Epithelial cell of prostate (primary cell): ENCODE measurements at places on chromosomes 11 and 22.

GRCh38 chr11:2077061-2077802 lies 62.0 kb downstream of the IGF2 start:
- DNase-seq: peak; percentile 91

GRCh38 chr22:46584081-46584921 lies 35.9 kb upstream of the GRAMD4 start:
- peak; percentile 31 for DNase-seq

DNA sequence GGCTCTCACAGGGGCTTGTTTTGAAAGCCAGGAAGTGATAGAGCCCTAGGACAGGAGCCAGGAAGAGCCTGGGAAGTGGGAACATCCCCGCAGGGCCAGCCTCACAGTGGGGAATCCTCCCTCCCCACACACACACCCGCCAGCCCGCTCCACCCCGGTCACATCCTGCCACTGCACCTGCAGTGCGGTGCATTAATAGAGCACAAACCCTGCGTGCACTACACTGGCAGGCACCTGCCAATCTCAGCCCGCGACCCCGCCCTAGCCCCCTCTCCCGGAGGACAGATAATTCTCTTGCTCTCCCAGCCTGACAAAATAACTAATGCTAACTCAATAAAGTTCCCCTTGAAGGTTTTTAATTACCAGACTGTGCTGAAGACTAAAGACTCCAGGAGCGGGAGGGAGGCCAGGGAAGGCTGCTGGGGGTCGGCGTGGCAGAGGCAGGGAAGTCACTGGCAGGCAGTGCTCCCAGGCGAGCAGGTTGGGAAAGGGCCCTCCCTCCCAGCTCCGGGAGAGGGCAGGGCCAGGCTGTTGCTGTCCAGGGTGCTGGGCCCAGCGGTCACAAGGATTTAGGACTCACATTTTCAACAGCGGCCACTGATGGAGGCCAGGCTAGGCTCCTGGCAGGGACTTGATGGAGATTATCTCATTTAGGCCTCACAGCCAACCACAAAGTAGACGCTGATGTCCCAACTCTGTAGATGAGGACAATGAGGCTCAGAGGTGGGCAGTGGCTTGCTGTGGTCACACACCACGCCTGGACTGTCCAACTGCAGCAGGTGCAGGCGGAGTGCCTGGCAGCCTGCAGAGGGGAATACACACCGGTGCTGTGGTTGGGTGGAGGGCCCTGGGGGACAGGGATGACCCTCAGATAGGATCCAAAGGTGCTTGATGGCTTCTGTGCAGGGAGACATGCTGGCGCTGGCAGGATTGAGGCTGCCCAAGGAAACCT lies 23.9 kb upstream of the TCF20 start:
- DNase-seq: no peak

GRCh38 chr11:12276831-12277475 lies 100.4 kb upstream of the PARVA start:
- DNase-seq: no peak

DNA sequence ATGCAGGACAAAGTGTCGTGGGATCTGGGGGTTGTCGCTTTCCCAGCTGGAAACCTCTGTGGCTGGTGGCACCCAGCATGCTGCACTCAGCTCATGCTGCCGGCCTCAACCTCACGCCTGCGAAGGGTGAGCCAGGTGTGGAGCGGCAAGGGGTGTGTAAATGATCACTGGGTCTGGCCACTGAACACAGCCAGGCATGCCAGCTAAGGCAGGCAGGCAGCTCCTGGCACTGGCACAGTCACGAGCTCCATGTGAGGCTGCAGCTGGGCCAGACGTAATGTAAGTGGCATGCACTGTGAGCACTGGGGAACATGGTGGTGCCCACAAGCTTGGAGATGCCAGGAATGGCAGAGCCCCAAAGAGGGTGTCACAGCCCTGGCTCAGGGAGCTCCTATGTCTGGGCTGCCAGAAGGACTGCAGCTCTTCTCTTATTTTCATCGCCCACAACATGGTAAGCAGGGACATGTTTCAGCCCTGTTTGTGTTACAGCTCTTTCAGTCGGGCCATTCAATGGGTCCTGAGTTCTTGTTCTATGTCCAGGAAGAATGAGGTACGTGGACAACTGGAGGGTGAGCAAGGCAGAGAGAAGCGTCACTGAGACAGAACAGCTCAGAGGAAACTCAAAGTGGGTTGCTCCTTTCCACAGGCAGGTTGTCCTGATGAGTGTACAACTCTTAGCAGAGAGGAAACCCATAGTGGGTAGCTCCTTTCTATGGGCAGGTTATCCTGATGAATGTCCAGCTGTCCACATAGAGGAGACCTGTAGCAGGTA lies 403.8 kb downstream of the CNTN5 start:
- DNase-seq: no peak

DNA sequence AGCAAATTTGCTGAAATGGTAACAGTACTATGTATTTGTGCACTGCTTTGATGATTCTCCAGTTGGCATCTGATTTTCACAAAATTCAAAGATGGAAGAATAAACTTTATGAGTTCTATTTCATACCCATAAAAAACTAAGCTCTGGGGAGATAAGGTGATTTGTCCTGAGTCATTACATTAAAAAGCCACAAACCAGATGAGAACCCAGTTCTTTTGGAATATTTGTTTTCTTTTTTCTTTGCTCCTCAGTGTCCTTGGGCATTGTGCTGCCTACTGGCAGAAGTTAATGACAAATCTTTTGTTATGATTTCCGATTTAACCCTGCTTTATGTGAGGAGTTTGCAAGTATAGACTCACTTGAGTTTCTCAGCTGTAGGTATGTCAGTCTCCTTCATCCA lies 45.4 kb upstream of the AMOTL1 start:
- no peak for DNase-seq

DNA sequence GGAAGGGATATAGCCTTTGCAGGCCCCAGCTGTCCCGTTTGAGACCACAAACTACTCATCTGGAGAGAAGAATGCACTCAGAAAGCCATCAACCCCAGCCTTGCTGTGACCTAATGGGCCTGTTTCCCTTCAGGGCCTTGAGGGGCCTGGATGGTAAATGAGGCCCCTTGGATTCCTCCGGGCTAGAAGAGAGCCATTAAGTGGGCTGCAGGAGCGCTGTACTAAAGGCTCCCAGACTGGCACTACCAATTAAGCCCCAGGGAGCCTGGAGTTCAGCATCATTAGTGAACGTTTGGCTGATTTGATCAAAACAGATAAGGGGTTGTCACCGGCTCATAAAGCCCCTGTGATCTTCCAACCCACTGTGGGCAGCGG lies 23.0 kb downstream of the CD5 start:
- no peak for DNase-seq

DNA sequence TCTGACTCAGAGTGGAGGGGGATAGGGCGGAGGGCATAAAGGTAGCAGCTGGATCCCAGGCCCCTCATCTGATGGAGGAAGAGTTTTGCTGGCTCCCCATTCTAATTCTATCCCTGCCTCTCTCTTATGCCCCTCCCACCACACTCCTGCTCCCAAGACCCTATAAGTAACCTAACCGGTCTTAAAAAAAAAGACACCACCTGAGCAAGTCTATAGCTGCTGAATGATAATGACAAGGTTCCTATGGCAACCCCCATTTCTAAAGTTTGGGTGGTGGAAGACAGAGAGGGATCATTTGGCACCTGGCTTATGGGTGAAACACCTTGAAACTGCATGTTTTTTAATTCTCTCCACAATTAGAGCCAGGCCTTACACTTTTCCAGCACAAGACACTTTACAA lies 69.6 kb downstream of the LARGE1 start:
- DNase-seq: no peak

DNA sequence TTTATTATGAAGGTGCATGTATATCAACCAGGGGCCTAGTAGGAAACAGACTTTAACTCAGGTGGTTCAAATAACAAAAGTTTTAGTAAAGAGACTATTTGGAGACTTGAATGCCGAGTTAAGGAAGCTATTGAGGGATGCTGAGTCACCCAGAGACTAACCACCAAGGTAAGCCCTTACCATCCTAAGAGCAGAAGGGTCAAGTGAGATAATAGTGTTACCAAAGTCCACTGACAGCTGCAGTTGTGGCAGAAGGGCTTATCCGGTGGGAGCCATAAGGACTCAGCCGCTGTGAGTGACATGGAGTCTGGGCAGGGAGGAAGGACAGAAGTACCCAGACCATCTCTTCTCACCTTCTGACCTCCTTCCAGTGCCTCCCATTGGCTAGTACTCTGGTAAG lies 134.0 kb downstream of the INSC start:
- DNase-seq: no peak

- no peak for DNase-seq
These were observed 301.0 kb downstream of the MIAT start for GRCh38 chr22:26958378-26958777.

DNA sequence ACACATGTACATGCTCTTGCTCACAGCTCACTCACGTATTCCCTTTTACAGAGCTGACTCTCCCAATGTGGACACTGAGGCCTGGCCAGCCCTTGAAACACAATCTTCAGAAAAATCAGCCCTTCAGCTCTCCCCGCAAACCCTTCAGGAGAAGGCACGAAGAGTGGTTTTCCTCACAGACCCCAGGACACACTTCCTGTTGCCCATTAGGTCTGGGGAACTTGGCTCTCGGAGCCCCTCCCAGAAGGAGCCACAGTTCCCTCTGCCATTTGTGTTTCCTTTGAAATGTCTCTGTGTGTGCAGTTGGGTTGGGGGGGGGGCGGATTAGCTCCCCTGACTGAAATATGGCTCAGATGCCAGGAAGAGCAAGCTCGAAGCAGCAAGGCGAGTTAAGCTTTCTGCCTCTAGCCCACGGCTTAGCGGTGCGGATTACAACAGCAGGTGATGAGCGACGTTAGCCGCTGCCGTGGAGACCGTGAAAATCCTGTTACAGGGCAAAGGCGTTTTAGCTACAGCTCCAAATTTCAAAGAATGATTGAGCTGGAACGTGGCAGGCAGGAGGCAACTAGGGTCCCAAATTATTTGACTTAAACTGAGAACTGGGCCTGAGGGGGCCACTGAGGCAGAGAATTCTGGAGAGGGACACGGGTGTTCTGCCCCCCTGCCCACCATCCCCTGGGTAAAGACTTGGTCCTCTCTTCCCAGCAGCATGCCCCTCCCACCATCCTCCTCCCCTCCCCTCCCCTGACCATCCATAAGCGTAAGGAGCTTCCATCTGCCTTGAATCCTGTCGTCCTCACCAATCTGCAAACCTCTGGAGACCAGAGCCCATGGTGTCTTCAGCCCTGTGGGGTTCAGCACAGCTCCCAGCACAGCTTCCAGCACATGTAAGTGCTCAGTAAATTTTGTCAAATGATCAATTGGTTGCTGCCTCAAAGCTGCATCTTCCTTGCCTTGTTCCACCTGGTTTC lies 598.6 kb downstream of the BUD13 start:
- DNase-seq: no peak

GRCh38 chr11:113263458-113264259 lies 50.7 kb upstream of the TTC12 start:
- no peak for DNase-seq

- no peak for DNase-seq
These were observed 204.6 kb downstream of the BARX2 start for GRCh38 chr11:129580278-129580677.

GRCh38 chr11:68340784-68341556 lies 28.6 kb downstream of the LRP5 start:
- DNase-seq: no peak

DNA sequence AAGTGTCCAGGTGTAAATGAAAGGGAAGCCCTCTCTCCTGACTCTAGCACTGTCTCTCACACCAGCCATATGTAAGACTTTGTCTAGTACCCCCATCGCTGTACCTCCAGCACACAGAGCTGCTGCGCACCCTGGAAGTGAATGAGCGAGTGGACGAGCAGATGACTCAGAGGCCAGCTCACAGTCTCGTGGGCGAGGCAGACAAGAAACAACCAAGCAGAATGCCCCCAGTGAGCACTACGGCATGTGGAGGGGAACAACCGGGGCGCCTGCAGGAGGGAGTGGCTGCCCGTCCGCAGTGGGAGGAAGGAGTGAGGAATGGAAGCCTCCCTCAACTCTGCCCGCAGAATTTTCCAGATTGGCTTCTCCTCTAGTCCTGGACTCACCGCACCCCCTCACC lies 46.4 kb downstream of the MCM5 start:
- peak; percentile 51 for DNase-seq

DNA sequence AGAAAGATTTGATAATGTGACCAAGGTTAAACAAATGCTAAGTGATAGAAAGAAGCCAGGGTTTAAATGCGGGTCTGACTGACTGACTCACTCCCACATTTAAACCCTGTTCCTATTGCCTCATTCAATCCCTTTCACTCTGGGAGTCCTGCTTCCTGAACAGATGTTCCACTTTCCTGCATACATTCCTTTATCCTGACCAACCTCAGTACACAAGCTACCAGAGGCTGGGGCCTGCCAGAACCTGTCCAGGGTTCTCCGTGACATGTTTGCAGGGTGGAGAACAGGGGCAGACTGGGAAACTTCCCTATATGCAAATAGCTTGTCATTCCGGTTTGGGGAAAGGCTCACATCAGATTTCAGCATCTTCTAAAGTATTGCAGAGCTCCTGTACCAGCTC lies 3.0 kb upstream of the ANKK1 start:
- DNase-seq: peak; percentile 99

- DNase-seq: no peak
These were observed 368.2 kb upstream of the CADM1 start for GRCh38 chr11:115872416-115872815.

- no peak for DNase-seq
These were observed 733.0 kb upstream of the KIRREL3 start for GRCh38 chr11:127733552-127733951.

GRCh38 chr11:2929950-2930703 lies 907 bp upstream of the PHLDA2 start:
- DNase-seq: no peak

GRCh38 chr22:47048123-47049077 lies 285.9 kb downstream of the TBC1D22A start:
- no peak for DNase-seq

DNA sequence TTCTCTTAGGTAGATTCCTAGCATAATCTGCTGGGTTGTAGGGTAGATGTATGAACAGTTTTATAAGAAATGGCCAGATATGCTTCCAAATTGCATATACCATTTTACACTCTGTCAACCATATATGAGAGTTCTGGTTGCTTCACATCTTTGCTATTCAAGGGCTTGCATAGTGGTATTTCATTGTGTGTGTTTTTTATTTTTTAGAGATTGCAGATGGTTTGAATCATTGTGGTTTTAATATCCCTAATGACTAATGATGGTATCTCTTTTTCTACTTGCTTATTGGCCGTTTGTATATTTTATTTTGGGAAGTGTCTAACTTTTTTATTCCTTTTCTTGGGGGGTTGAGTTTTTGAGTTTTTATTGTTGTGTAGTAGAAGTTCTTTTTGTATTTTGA lies 26.9 kb downstream of the RNF214 start:
- DNase-seq: no peak
